ENCODE measurements at places on chromosomes 13 and 19.

- H3K36me3 ChIP-seq, result no peaks in the 10 kb centered on the region
- peak; percentile 63 for DNase-seq
- H3K27ac ChIP-seq, result peak overlapping the region; percentile 88
These were observed 665 bp downstream of the ZNF497 start for GRCh38 chr19:58361900-58362271.

GRCh38 chr13:60944863-60945262 is 470.8 kb downstream of the PCDH20 start:
- no peak overlapping the region for H3K27ac ChIP-seq
- H3K4me1 ChIP-seq, result no peaks in the 10 kb centered on the region
- no peaks in the 10 kb centered on the region for H3K36me3 ChIP-seq
- H3K27me3 ChIP-seq, result no peaks in the 10 kb centered on the region
- H3K4me3 ChIP-seq, result no peak overlapping the region
- no peak for DNase-seq

DNA sequence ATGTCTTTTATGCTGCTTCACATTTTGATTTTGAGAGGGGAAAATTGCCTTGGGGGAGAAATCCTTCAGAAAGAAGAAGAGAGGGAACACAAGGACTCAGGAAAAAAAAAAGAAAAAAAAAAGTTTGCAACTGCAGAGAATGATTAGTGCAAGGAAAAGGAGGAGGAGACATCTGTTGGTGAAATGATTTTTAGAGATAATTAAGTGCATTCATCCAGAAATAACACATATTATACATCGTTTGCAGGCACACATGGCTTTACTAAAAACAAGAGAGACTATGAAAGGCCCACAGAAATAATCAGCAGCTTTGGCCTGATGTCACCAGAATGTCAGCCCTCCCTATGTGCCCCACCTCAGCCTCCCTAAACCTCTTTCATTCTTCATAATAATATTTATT is 1058.2 kb downstream of the PCDH9 start:
- H3K4me3 ChIP-seq, result no peak overlapping the region
- DNase-seq, result no peak
- H3K27me3 ChIP-seq, result no peaks in the 10 kb centered on the region
- no peaks in the 10 kb centered on the region for H3K4me1 ChIP-seq

DNA sequence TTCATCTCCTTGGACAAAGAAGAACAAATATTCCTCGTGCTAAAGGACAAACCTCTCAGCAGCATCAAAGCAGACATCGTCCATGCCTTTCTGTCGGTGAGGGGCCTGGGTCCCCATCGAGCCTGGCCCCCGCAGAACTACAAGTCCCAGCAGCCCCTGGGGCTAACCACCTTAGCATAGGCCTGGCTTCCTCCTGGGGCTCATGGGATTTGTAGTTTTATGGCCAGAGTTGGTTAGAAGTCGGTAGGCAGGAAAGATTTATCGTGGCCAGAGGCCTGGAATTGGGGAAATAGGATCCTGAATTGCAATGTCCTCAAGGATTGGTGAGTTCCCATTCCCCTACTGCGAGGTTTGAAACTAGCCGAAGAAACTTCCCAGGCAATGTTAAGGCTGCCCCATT is 19.6 kb downstream of the TMEM150B start:
- H3K27me3 ChIP-seq, result no peaks in the 10 kb centered on the region
- H3K4me1 ChIP-seq, result peaks cover 12% of the 10 kb centered on the region
- H3K27ac ChIP-seq, result no peak overlapping the region
- no peaks in the 10 kb centered on the region for H3K36me3 ChIP-seq

DNA sequence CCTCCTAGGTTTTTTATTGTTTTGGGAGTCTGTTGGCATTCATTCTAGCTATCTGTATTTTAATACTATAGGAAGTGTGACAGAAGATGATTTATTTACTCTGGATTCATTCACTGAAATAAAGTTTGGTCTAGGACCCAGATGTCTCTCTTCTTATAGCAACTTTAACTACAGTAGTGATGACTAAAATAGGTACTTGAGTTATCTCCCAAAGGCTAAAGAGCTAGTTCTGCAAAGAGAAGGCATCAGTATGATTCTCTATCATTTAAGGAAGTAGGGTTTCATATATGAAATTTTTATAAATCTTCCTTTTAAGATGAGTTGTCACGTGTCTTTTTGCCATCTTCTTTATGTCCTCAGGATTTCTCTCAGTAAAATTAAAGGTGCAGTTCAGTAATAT is 507.4 kb downstream of the KCTD12 start:
- H3K27ac ChIP-seq, result no peak overlapping the region
- no peak overlapping the region for H3K4me3 ChIP-seq
- H3K36me3 ChIP-seq, result no peaks in the 10 kb centered on the region
- H3K4me1 ChIP-seq, result no peaks in the 10 kb centered on the region

- no peaks in the 10 kb centered on the region for H3K4me1 ChIP-seq
- no peak for DNase-seq
- no peak overlapping the region for H3K4me3 ChIP-seq
- H3K27ac ChIP-seq, result no peak overlapping the region
- H3K36me3 ChIP-seq, result no peaks in the 10 kb centered on the region
These were observed 158.1 kb upstream of the TSC22D1 start for GRCh38 chr13:44734201-44734707.

- no peaks in the 10 kb centered on the region for H3K4me1 ChIP-seq
- H3K36me3 ChIP-seq, result no peaks in the 10 kb centered on the region
- H3K27me3 ChIP-seq, result no peaks in the 10 kb centered on the region
- H3K27ac ChIP-seq, result no peak overlapping the region
- DNase-seq, result no peak
These were observed 25.2 kb upstream of the KATNAL1 start for GRCh38 chr13:30332456-30333143.

DNA sequence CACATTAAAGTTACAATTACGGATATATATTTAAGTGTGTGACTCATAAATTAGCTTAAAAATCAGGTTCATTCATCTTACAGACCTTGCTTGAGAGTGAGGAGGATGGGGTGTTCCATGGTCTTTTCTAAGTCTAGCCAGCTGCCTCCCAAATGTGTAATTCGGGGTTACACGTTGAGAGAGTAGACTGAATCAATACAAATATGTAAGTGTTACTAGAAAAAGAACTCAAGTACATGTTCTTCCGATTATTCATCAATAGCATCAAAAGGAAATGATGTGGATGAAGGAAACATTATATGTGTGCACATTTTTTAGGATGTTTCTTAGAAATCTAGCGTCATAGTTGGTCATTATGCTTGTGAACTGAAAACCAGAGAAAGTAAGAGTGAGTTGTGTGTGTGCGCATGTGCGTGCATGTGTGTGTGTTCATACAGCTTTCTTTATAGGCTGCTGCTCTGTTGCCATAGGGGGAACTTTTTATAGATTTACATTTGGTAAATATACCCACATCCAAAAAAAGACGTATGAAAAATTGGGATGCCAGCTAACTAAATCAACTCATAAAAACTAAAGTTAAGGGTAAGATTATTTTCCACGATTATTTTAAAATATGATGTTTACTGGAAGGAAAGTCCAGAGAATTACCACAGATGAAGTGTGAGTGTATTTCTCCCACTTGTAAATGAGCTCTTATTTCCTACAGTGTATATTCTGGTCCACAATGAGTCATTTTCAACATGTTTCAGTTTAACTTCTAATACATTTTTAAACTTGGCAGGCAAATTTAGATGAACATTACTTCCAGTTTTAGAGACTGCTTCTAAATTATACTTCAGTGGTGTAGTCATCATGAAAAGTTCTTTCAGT is 82.4 kb downstream of the PIBF1 start:
- H3K27me3 ChIP-seq, result no peaks in the 10 kb centered on the region
- H3K36me3 ChIP-seq, result no peaks in the 10 kb centered on the region
- no peak for DNase-seq
- no peak overlapping the region for H3K27ac ChIP-seq
- H3K4me3 ChIP-seq, result no peak overlapping the region
- no peaks in the 10 kb centered on the region for H3K4me1 ChIP-seq

GRCh38 chr19:1970806-1971502 is 30.0 kb downstream of the CSNK1G2 start:
- H3K27ac ChIP-seq, result no peak overlapping the region
- H3K4me3 ChIP-seq, result no peak overlapping the region
- H3K4me1 ChIP-seq, result no peaks in the 10 kb centered on the region

GRCh38 chr19:17553256-17553655 is 2.2 kb upstream of the COLGALT1 start:
- DNase-seq, result peak; percentile 79
- peak overlapping the region; percentile 71 for H3K27ac ChIP-seq
- H3K27me3 ChIP-seq, result no peaks in the 10 kb centered on the region
- peaks cover 9% of the 10 kb centered on the region for H3K4me1 ChIP-seq
- no peak overlapping the region for H3K4me3 ChIP-seq

DNA sequence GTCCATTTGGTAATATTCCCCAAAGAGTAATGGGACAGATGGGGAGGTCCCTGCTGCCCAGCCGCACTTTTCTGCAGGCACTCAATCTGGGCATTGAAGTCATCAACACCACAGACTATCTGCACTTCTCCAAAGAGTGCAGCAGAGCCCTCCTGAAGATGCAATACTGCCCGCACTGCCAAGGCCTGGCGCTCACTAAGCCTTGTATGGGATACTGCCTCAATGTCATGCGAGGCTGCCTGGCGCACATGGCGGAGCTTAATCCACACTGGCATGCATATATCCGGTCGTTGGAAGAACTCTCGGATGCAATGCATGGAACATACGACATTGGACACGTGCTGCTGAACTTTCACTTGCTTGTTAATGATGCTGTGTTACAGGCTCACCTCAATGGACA is 295.0 kb downstream of the GPC5 start:
- DNase-seq, result no peak
- no peaks in the 10 kb centered on the region for H3K4me1 ChIP-seq
- H3K27ac ChIP-seq, result no peak overlapping the region
- no peaks in the 10 kb centered on the region for H3K27me3 ChIP-seq

All from testis (tissue), 5 donors.